HS-27A (cell line): ENCODE measurements at places on chromosomes 4 and X.
A peak's percentile ranks its signal among the peaks of the same experiment; 100 is the strongest.

DNA sequence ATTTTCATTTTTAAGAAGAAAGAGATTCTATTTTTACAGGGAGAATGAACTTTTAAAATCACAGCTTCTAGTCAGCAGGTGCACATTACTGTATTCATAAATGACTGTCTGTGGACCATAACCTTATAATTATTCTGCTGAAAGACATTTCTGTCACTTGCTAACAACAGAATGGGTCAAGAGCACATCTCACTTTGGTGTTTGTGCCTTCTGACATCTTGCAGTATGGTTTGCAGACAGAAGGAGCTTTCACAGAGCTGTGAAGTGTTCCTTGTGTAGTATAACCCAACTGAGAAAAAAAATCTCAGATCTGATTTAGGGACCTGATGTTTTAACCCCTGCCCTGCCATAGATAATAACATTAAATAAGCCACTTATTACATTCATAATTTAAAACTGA, 131.4 kb upstream of the CTSO start:
- DNase-seq, result no peak

DNA sequence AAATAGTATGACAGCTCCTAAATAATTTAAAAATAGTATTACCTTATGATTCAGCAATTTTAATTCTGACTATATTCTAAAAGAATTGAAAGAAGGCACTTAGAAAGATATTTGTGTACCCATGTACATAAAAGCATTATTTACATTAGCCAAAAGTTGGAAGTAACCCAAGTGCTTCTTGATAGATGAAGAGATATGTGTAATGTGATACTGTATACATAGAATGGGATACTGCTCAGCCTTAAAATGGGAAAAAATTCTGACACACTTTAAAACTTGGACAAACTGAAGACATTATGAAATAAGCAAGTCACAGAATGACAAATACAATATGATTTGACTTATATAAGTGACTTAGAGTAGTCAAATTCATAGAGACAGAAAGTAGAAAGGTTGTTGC, 112.2 kb downstream of the IDS start:
- DNase-seq, result no peak

- peak; percentile 2 for DNase-seq
These were observed 130.2 kb downstream of the CHRDL1 start for GRCh38 chrX:110665223-110666002.

- DNase-seq, result no peak
These were observed 751 bp upstream of the RGS12 start for GRCh38 chr4:3291969-3292570.

DNA sequence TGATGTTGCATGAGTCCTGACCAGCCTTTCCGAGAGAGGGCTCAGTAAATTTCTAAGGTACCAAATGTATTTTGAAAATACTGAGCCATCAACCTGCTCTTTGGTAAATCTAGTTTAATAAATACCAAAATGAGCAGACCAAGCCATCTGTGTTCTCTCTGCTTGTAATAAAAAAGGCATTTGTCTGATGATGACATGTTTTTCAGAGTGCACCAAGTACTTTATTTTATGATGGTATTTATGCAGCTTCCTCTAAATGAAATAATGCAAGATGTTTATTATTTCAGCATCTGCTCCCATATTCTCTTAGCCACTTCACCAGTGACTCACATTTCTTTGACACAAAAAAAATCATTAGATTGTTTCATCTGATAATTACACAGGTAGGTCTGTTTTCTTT, 700.5 kb downstream of the TRIML1 start:
- no peak for DNase-seq

DNA sequence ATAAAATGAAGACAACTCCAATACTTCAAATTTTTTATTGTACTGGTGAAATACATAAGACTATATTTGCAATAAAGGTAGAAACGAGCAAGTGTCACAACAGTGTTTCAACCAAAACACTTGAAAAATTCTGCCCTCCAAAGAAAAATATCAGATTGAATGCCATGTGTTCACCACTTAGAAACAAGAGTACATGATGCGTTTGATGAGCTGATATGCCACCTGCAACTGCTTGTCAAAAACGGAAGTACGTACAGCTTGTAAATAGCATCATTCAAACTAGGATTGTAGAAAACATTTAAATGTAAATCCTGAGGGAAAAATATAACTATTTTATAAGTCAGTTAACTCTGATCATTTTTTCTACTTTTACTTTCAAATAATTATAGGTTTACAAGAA, 276.1 kb downstream of the ANTXR2 start:
- DNase-seq, result no peak
